ENCODE measurements at places on chromosomes 4 and X. TPM values are rescaled to one million over a fixed set of nuclear protein-coding genes. Genes with fewer than 3 reads are reported as not detected.

The CPLX1 gene
- 0.41 TPM for total RNA-seq

The UGT2A1 gene
- total RNA-seq = not detected

The P2RY4 gene
- not detected for total RNA-seq

The MAGEH1 gene
- 39.8 TPM for total RNA-seq

The ETDB gene
- not detected for total RNA-seq

The TLR3 gene
- 8.2 TPM for total RNA-seq

The HTN1 gene
- total RNA-seq = not detected

The PRPS2 gene
- total RNA-seq = 53.7 TPM

The USP17L20 gene
- not detected for total RNA-seq

The SPINK2 gene
- 4.6 TPM for total RNA-seq

The GASK1B gene
- total RNA-seq = 34.4 TPM

The SSX4 gene
- total RNA-seq = not detected

GRCh38 chr4:109406337-109406931, 27.2 kb upstream of the SEC24B start:
- no peak overlapping the region for H3K27ac ChIP-seq
- no peak overlapping the region for H3K4me3 ChIP-seq
- H3K27me3 ChIP-seq = no peaks in the 10 kb centered on the region
- no peak for DNase-seq
- no peaks in the 10 kb centered on the region for H3K36me3 ChIP-seq
- H3K4me1 ChIP-seq = no peaks in the 10 kb centered on the region

- no peak overlapping the region for H3K4me3 ChIP-seq
- no peaks in the 10 kb centered on the region for H3K4me1 ChIP-seq
- H3K36me3 ChIP-seq = no peaks in the 10 kb centered on the region
- DNase-seq = no peak
Measured at GRCh38 chr4:168309781-168310180, 8.8 kb downstream of the DDX60 start.

DNA sequence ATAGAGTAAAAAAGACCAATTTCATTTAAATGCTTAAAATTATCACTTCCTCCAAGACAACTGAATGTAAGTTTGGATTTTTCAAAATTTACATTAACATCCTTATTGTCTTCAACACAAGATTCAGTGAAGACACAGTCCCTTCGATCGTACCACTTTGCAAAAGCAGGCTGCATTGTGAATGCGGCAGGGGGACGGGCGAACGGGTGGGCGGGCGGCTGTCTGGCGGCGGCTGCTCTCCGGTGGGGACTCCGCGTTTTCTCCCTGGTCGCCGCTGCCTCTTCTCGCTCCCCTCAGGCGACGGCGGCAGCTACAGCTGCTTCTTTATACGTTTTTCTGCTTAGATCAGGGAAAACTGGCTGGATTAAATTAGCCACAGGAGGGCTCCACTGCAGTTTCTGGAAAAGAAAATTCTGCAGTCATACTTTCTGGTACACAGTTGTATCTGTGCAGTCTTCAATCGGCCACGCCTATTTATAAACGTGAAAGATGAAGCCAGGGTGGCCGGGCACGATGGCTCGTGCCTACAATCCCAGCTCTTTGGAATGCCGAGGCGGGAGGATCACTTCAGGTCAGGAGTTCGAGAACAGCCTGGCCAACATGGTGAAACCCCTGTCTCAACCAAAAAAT, 33.9 kb upstream of the HPF1 start:
- H3K4me3 ChIP-seq = peak overlapping the region; percentile 30
- no peak for DNase-seq
- H3K36me3 ChIP-seq = no peaks in the 10 kb centered on the region
- H3K27me3 ChIP-seq = no peaks in the 10 kb centered on the region
- peaks cover 10% of the 10 kb centered on the region for H3K4me1 ChIP-seq

DNA sequence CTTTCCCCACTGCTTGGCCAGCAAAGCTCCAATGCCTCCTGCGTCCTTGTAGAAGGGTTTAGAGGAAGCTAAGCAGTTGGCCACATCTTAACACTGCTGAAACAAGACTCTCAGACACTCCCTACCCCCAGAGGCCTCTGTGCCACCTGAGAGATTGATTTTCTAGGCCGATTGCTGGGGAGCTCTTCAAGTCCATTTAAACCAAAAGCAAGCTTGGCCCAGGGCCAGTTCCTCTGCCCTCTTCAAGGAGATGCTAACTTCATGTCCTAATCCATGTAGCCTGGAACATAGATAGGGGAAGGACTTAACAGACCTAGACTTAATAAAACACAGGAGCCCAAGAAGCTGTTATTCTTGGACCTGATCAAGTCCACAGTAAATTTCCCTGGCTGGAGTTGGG, 27.2 kb upstream of the FMR1NB start:
- no peaks in the 10 kb centered on the region for H3K27me3 ChIP-seq
- no peak for DNase-seq
- H3K4me1 ChIP-seq = no peaks in the 10 kb centered on the region
- no peaks in the 10 kb centered on the region for H3K36me3 ChIP-seq
- no peak overlapping the region for H3K27ac ChIP-seq

DNA sequence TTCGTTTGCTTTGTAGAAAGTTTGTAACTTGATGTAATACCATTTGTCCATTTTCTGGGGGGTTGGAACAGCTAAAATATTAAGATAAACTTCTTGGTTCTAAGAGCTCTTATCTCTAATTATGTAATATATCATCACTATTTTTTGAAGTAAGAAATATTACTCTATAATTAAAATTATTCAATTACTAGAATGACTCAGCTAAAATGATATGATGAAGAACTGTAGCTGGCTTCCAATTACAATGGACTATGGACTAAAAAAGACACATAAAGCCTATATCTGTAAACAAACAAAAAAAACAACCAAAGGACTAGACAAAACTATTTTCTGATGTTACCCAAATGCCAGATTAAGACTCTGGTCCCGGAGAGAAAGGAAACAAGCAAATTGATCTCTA, 569.4 kb downstream of the PCDH18 start:
- no peak overlapping the region for H3K4me3 ChIP-seq
- no peak overlapping the region for H3K27ac ChIP-seq
- DNase-seq = no peak
- no peaks in the 10 kb centered on the region for H3K36me3 ChIP-seq
- H3K27me3 ChIP-seq = no peaks in the 10 kb centered on the region

GRCh38 chrX:29528281-29528680, 687.1 kb upstream of the MAGEB2 start:
- H3K4me3 ChIP-seq = no peak overlapping the region
- no peaks in the 10 kb centered on the region for H3K4me1 ChIP-seq
- H3K27ac ChIP-seq = no peak overlapping the region
- DNase-seq = no peak
- no peaks in the 10 kb centered on the region for H3K36me3 ChIP-seq

GRCh38 chrX:74506317-74507115, 85.2 kb downstream of the SLC16A2 start:
- H3K27me3 ChIP-seq = no peaks in the 10 kb centered on the region
- H3K36me3 ChIP-seq = no peaks in the 10 kb centered on the region
- no peak for DNase-seq
- no peak overlapping the region for H3K27ac ChIP-seq
- no peaks in the 10 kb centered on the region for H3K4me1 ChIP-seq
- no peak overlapping the region for H3K4me3 ChIP-seq

GRCh38 chrX:132364313-132364712, 124.5 kb downstream of the MBNL3 start:
- H3K4me3 ChIP-seq = no peak overlapping the region
- no peaks in the 10 kb centered on the region for H3K36me3 ChIP-seq
- H3K4me1 ChIP-seq = no peaks in the 10 kb centered on the region
- H3K27ac ChIP-seq = no peak overlapping the region
- DNase-seq = no peak

DNA sequence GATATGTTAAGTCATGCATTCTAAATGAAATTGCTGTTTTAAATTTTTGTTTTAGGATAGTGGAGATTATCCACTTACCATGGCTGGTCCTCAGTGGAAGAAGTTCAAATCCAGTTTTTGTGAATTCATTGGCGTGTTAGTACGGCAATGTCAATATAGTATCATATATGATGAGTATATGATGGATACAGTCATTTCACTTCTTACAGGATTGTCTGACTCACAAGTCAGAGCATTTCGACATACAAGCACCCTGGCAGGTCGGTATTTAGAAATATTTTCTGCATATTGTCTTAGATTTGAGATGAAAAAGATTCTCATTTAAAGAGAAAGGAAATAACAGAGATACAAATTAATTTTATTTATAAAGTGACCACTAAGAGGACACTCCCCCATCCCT, 83.6 kb downstream of the STAG2 start:
- H3K27ac ChIP-seq = no peak overlapping the region
- H3K4me3 ChIP-seq = no peak overlapping the region
- H3K36me3 ChIP-seq = no peaks in the 10 kb centered on the region
- no peak for DNase-seq
- no peaks in the 10 kb centered on the region for H3K27me3 ChIP-seq

- H3K27ac ChIP-seq = no peak overlapping the region
- no peaks in the 10 kb centered on the region for H3K4me1 ChIP-seq
- no peak overlapping the region for H3K4me3 ChIP-seq
- no peaks in the 10 kb centered on the region for H3K27me3 ChIP-seq
Measured at GRCh38 chr4:38621028-38621684, 42.8 kb upstream of the KLF3 start.

- no peaks in the 10 kb centered on the region for H3K27me3 ChIP-seq
- no peaks in the 10 kb centered on the region for H3K4me1 ChIP-seq
- H3K4me3 ChIP-seq = no peak within 1 kb of the TSS
- DNase-seq = no peak
Measured at GRCh38 chrX:49058794-49059193, at the start of gene CCDC120. Gene CCDC120, plus strand, starts transcription at chrX:49058999. Its CDS starts 3,043 bp downstream, at chrX:49062042.

DNA sequence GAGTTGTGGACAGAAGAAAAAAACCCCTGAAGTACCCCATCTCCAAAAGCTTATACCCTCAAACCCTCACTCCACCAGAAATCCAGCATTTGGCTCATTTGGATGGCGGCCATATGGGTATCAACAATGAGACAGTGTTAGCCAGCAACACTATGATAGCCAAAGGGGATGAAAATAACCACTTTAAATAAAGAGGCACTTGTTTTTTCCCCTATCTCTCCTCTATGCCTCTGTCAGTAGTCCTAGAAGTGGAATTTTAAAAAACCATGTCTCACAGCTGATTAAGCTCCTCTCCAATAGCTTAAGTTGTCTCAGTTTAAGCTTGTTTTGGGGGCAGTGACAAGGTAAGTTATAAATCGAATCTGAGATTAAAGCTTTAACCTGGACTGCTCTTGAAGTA, 124.0 kb downstream of the MOSPD2 start:
- H3K36me3 ChIP-seq = no peaks in the 10 kb centered on the region
- no peaks in the 10 kb centered on the region for H3K4me1 ChIP-seq
- no peaks in the 10 kb centered on the region for H3K27me3 ChIP-seq
- no peak overlapping the region for H3K27ac ChIP-seq

GRCh38 chrX:134734466-134734952, 76.2 kb upstream of the PLAC1 start:
- peaks cover 15% of the 10 kb centered on the region for H3K4me1 ChIP-seq
- no peak overlapping the region for H3K4me3 ChIP-seq
- no peak overlapping the region for H3K27ac ChIP-seq
- no peak for DNase-seq

GRCh38 chr4:31107362-31107761, 387.2 kb downstream of the PCDH7 start:
- H3K36me3 ChIP-seq = no peaks in the 10 kb centered on the region
- H3K4me1 ChIP-seq = peaks cover 10% of the 10 kb centered on the region
- H3K27ac ChIP-seq = no peak overlapping the region
- no peak for DNase-seq

DNA sequence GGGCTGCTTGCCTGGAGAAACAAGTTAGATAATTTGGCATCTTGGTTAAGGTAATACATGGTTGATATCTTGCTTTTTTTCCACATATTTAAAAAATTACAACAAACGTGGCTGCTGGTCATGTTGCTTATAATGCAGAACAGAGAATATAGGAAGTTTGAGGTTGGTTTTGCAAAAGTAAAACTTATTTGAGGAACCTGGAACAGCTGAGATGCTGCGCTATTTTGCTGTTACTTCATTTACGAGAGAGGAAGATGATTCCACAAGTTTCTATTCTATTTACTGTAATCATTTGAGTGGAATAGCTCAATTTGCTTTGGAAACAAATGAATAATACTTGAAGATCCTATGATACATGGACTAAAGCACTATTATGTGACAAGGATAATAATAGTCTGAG, 118.9 kb downstream of the TMA16 start:
- no peaks in the 10 kb centered on the region for H3K27me3 ChIP-seq
- no peak overlapping the region for H3K27ac ChIP-seq
- H3K4me1 ChIP-seq = no peaks in the 10 kb centered on the region
- H3K36me3 ChIP-seq = no peaks in the 10 kb centered on the region
- no peak for DNase-seq
- H3K4me3 ChIP-seq = no peak overlapping the region

GRCh38 chr4:23348789-23349498, 540.9 kb downstream of the PPARGC1A start:
- H3K4me3 ChIP-seq = no peak overlapping the region
- H3K27me3 ChIP-seq = no peaks in the 10 kb centered on the region
- DNase-seq = no peak

GRCh38 chr4:103996064-103996463, 276.3 kb upstream of the TACR3 start:
- H3K4me1 ChIP-seq = peaks cover 10% of the 10 kb centered on the region
- no peak overlapping the region for H3K27ac ChIP-seq
- H3K36me3 ChIP-seq = no peaks in the 10 kb centered on the region
- no peak overlapping the region for H3K4me3 ChIP-seq
- no peaks in the 10 kb centered on the region for H3K27me3 ChIP-seq

DNA sequence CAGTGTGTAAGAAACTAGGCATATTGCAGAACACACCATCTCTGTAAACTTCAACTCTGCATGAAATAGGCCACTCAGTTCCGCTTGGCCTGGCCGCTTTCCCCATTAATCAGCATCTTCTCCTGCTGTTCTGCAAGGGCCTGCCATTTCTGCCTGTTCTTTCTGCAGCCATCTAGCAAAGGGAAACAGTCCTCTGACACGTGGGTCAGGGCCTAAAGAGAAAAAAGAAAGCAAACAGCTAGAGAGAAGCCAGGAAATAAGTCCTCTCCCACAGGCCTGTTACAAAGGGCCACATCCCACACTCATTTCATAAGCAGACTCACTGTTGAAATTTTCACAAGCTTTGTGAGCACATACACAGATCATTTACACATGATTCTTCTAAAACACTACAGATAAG, 130.1 kb downstream of the PDE5A start:
- no peaks in the 10 kb centered on the region for H3K27me3 ChIP-seq
- H3K4me3 ChIP-seq = no peak overlapping the region
- no peaks in the 10 kb centered on the region for H3K4me1 ChIP-seq
- H3K36me3 ChIP-seq = peaks cover under 1% of the 10 kb centered on the region
- peak; percentile 75 for DNase-seq

GRCh38 chr4:150582146-150582872, at the start of gene MAB21L2:
Gene MAB21L2, plus strand, starts transcription at chr4:150582151. Its CDS starts 879 bp downstream, at chr4:150583030.
- no peaks in the 10 kb centered on the region for H3K4me1 ChIP-seq
- no peaks in the 10 kb centered on the region for H3K27me3 ChIP-seq
- H3K4me3 ChIP-seq = peak within 1 kb of the TSS; percentile 79
- no peaks in the 10 kb centered on the region for H3K36me3 ChIP-seq
- peak; percentile 68 for DNase-seq

GRCh38 chrX:45266456-45266855, 65.8 kb upstream of the DIPK2B start:
- H3K27ac ChIP-seq = no peak overlapping the region
- H3K4me1 ChIP-seq = no peaks in the 10 kb centered on the region
- H3K27me3 ChIP-seq = no peaks in the 10 kb centered on the region
- no peak overlapping the region for H3K4me3 ChIP-seq
- no peaks in the 10 kb centered on the region for H3K36me3 ChIP-seq

Measured in sigmoid colon (tissue), 7 donors.